ENCODE measurements at places on chromosomes 16 and 17.

DNA sequence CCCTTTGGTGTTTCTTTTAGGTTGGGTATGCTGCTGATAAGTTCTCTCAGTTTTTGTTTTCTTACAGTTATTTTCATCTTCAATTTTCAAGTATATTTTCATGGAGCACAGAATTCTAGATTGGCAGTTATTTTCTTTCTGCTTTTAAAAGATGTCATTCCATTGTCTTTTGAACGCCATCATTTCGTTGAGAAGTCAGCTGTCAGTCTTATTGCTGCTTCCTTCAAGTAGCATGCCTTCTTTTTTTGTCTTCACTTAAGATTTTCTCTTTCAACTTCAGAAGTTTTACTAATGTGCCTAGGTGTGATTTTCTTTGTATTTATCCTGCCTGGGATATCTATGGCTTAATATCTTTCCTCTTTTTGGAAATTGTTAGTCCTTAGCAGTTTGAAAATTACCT, 262.2 kb upstream of the PMFBP1 start:
- no peak for DNase-seq

GRCh38 chr16:1349951-1350350, 1.7 kb downstream of the TSR3 start:
- DNase-seq = no peak

GRCh38 chr16:30416624-30417528, 9.5 kb downstream of the ZNF771 start:
- no peak for DNase-seq

DNA sequence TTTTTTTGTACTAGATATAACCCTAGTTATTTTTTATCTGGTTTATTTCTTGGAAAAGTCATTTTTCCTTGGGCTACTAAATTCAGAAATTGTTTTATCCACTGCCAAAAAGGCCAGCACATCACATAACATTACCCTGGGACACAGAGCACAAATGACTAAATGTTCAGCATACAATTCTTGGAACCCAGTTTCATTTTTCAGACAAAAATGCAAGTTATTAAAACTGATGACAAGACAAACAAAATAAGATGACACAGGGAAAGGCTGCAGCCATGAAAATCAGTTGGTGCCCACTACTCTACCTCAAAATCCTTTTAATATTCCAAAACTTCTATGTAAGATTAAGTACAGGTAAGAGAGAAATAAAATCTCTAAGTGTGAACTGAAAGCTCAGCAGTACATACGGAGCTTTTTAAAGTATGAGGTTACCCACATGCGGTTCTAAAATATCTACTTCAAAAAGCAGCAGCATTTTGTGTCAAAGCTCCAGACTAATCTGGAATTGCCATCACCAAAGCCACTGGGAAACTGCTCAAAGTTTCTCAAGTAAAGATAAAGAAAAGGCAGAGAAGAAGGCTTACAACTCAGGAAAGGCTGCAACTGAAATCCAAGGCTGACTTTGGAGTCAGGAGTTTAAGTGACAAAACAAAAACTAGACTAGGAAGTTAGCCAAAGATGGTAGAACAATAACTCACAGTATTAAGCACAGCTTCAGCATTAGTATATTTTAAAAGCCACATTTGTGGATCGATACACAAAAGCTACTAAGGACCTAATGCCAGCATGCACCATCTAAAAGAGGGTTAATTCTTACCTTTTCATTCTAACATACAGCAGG, 41.4 kb downstream of the AP1G1 start:
- DNase-seq = no peak

GRCh38 chr17:39629898-39630297, 3.1 kb downstream of the PPP1R1B start:
- DNase-seq = no peak

DNA sequence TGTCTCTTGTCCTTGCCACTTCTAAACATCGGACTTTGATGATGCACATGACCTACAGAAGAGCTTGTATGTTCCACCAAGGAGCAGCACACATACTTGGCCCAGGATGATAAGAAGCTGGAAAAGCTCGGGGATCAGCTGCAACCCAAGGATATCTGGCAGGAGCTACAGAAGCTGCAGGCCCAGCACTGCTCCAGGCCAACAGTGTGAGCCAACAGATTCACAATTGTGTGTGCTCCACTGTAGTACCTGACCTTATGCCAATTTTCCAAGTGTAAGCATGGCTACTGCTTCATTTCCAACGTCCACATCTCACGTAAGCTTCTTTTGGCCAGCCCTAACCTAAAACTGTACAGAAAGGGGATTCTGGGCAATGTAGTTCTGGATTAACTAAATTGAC, 83.4 kb downstream of the COX10 start:
- DNase-seq = no peak

DNA sequence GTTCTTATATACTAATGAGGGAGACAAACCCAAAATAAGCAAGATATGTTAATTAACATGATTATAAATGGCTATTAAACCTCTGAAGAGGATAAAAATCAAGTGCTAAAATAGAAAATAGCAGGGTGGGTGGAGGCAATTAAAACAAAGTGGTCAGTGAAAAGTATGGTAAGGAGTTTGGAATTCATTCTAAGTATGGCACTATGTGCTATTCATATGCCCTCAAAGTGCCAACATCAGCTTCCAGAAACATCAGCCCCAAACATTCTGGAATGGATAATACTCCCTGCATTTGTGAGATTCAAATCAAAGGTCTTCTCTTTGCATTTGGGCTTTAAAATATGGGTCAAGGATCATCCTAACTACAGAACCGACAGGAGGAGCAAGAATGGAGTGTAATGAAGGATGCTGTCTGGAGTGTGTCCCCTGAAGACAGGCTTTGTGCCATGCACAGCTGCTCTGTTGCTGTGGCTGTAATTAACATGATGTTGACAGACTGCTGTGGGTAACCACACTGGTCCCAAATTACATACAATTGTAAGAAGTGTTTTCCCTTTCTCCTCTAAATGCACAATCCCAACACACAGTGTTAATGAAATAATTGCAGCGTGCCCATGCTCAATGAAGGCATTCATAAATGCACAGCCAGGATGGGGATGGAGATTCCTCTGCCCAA, 93.1 kb downstream of the VAT1L start:
- no peak for DNase-seq

DNA sequence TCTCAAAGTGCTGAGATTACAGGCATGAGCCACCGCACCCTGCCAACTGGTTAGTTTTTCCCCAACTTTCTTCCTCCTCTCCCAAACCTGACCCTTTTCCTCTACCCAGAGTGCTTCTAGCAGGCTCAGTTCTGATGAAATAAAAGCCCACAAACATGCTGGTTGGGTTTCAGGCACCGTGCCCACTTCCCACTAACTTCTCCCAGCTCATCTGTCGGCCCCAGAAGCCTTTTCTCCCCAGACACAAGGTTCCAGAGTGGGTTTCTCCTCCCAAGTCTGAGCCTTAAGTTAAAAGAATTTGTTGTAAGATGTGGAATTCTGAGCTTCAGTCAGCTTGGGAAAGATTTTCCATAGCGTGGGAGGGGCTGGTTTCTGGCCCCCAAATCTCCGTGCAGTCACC, 11.5 kb upstream of the SCN4A start:
- no peak for DNase-seq

DNA sequence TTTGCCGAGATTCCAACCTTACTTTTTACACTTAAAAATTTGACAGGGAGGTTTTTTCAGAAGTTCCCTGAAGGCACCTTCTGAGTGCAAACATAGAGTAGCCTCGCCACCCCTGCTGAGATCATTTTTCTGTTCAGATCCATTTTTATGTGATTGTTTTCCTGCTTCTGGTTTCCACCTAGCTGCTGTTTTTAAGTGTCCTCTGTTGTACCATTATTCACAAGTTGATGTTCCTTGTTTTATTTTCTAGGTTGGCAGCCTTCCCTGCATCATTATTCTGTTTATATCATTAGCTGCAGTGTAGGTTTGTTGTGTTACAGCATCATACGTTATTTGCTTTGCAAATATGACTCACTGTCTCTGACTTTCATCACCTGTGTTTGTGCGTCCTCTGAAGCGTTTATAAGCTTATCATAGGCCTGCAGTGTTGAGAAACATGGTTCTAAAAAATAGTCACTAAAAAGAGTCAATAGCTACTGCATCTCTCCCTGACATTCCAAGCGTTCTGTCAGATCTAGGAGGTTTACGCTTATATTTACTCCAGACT, 116.9 kb upstream of the CLEC3A start:
- DNase-seq = no peak

- DNase-seq = no peak
Observed at GRCh38 chr17:68850749-68851510, 104.3 kb downstream of the ABCA8 start.

- DNase-seq = no peak
Observed at GRCh38 chr17:17570140-17570797, 21.2 kb downstream of the PEMT start.

DNA sequence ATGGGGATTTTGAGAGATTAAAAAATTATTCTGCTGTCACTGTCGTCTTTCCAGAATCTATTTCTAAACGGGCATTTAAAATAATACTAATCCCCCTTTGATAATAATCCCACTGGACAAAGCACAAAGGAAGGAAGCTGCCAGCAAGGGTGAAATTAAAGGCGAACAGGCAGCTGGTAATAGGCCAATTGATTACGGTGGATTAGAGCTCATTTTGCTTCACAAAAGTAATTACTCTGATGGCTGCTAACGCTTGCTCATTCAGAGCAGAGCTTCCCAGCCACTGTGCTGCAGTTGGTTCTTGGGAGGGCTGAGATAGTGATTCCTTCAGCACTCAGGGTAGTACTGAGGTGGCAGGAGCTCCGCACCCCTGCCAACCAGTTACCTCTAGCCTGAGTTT, 205.7 kb downstream of the SNX29 start:
- no peak for DNase-seq

GRCh38 chr17:17820046-17820445, 16.7 kb downstream of the SREBF1 start:
- no peak for DNase-seq

DNA sequence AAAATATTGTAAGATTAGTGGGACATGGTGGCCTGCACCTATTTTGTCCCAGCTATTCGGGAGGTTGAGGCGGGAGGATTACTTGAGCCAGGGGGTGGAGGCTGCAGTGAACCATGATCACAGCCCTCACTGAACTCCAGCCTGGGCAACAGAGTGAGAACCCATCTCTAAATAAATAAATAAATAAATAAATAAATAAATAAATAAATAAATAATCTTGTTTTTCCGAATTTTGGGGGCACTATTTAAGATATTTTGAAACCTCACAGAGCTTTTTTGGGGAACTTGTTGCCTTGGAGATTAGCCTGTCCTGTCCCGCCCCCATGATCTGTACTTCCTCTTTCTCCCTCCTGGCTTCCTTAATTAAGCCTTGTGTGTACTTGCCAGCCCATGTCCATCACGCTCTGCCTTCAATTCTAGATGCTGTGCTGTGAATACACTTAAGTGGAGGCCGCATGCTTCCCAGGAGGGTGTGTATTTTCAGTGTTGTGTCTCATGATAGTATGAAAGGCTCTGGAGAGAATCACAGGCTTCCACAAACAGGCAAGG, 4.4 kb downstream of the LGALS9 start:
- no peak for DNase-seq

DNA sequence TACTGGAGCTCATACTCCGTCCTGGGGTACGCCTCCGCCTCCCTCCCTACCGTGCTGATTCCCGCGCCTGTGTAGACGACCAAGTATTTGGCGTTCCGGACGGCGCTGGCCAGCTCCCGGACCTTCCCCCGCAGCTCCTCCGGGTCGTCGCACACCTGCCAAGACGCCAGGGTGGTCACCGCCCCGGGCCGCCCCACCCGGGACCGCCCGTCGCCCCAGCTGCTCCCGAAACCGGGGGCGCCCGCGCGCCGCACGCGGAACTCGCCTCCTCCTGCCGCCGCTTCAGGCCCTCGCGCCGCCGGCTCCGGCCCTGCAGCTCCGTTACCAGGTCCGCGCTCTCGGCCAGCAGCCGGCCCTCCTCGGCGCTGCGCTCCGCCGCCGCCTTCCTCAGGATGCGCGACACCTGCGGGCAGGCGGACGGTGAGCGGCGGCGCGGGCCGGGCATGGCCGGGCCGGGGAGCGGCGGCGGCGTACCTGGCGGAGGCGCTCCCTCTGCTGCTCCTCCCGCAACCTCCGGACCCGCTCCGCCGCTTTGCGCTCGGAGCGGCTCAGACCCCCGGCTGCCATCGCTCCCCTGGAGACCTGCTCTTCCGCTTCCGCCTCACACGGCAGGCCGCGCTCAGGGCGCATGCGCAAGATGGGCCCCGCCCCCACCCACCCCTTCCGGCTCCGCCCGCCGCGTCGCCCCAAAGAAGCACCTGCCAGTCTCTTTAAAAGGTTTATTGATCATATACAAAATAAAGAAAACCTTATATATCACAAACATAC, at the start of gene SIRT7:
SIRT7 (minus strand) TSS at position 612 of the 768 bp plus-strand sequence; CDS start at position 567, 45 bp downstream.
- peak; percentile 69 for DNase-seq

DNA sequence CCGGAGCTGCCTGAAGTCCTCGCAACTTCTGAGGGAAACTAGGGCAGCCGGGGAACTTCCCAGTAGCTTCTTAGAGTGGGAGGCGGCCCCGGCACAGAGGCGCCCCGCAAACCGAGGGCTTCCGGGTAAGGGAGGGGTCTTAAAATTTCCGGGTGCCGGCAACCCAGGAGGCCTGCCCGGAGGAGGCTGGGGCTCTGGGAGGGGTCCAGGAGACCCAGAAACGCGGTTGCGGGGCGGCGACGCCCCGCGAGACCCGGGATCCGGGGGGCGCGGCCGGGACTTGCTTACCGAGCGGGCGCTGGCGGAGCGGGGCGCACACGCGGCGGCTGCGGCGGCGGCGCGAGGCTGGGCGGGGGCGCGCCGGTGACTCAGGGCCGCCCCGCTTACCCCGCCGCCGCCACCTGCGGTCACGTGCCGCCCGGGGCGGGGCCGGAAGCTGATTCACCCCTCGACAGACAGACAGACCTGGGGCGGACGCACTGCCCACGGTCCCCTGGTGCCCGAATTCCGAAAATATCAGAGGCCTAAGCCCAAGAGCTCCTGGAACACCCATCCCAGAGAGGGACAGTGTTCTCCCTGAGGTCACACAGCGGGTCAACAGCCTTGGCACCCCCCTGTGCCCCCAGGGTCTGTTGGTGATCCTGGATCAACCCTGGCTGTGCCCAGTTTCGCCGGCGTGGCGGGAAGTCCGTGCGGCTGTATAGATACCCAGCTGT, at the start of gene FAM83G:
FAM83G (minus strand) TSS at position 344 of the 716 bp plus-strand sequence. CDS start 723 bp downstream, outside the sequence.
- DNase-seq = peak; percentile 86

- DNase-seq = no peak
Observed at GRCh38 chr17:41602524-41602923, 10.0 kb downstream of the KRT16 start.

DNA sequence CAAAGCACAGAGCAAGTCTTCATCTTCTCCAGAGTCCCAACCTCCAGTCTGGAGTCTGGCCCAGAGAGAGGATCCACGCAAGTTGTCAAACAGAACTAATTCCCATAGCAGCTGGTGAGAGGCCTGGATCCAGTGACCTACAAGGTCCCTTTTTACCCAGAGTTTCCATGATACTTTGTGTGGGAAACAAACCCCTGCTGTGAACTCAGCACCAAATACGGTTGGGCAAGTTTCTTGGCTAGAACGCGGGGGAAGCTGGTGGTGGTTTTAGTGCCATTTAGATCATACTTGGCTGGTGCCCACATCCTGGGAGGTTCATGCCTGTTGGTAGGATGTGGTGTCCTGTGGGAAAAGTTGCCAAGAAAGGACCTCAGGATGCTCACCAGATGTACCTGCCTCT, 18.1 kb downstream of the TMC7 start:
- no peak for DNase-seq
